LHCN-M2 (cell line): ENCODE measurements at places on chromosomes 2 and 18. TPM values are rescaled to one million over a fixed set of nuclear protein-coding genes. Genes with fewer than 3 reads are reported as not detected.

- DNase-seq = no peak
Observed at GRCh38 chr2:67067656-67068055, 329.5 kb upstream of the ETAA1 start.

The AGBL5 gene
- total RNA-seq = 26.0 and 29.2 TPM in 2 replicates

The ALK gene
- total RNA-seq = 0.06 TPM in 1 of 2 replicates, not detected in the other

- DNase-seq = no peak
Observed at GRCh38 chr2:177606636-177607035, 214.1 kb downstream of the AGPS start.

The LYPD6 gene
- total RNA-seq = 14.0 and 16.6 TPM in 2 replicates

GRCh38 chr2:236899146-236899545 is 186.5 kb upstream of the COPS8 start:
- no peak for DNase-seq

DNA sequence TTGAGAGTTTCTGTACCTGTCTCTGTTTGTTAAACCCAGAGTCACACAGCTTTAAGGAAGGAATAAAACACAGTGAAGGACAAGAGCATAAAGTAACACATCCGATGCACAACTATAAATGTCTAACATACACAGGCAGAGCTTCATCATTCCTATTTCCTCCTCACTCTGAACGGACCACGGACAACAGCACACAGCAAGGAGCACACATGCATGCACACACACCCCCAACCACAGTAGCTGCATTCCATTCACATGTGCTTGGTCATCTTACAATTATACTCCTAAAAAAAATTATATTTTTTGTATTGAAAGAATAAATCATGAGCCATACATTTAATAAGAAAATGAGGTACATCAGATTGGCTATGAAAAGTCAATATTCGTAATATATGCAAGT is 58.3 kb downstream of the ID2 start:
- peak; percentile 34 for DNase-seq

The SPATA3 gene
- not detected in 2 replicates for total RNA-seq

DNA sequence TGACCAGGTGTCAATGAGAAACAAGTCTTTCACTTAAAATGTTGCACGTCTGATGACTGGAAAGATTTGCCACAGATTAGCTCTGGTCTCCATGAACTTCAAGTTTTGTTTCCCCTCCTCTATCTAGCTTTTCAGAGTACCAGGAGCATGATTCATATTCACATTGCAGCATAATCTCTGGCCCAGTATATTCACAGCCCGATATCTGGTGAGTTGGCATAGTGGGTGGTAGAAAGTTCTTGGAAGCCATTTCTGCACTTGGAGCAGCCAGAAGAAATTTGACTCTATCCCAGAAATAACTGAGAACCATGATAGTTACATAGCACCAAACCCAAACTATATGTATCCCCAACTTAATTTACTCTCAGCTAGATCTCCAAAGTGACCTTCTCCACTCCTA is 503.9 kb downstream of the PID1 start:
- peak; percentile 78 for DNase-seq
